Vagina (tissue), 2 donors: ENCODE measurements at places on chromosomes 5 and 9. TPM values are rescaled to one million over a fixed set of nuclear protein-coding genes. Genes with fewer than 3 reads are reported as not detected.

DNA sequence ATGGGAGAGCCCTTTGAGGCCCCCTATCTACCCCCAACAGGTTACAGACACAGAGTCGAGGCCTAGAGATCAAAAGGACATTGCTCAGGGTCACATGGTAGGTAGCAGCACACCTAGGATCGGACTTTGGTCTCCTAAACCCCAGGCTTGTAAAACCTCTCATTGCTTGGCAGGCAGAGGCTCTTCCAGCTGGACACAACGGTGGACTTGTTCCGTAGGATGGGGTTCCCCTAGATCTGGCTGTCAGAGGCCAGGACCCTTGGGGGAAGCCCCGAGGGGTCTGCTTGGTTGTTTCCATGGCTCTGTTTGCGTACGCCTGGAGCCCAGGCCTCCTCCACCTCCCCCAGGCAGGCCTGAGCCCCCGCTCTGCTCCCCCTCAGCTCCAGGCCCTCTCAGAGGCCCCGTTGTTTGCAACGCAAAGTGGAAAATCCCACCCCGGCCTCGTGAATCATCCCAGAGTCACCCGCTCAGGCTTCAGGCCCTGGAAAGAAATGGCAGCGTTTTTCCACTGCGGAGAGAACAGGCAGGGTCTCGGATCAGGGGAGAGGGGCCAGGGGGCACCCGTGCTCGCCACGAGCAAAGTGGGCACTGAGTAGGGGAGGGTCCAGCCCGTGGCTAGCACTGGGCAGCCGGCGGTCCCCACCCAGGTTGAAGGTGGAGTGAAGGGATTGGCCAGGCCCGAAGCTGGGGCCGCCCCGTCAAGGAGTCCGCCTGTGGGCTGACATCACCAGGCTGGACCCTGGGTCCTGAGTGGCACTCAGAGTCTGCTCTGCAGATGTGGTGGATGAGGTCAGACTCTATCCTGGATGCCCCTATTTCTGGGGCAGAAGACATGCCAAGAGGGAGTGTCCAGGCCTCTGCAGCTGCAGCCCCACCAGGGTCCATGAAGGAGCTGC, 19.8 kb downstream of the COL27A1 start:
- peak overlapping the region; percentile 88 for H3K27ac ChIP-seq
- no peaks in the 10 kb centered on the region for H3K27me3 ChIP-seq
- no peak overlapping the region for H3K4me3 ChIP-seq
- H3K36me3 ChIP-seq: no peaks in the 10 kb centered on the region
- no peak for DNase-seq

DNA sequence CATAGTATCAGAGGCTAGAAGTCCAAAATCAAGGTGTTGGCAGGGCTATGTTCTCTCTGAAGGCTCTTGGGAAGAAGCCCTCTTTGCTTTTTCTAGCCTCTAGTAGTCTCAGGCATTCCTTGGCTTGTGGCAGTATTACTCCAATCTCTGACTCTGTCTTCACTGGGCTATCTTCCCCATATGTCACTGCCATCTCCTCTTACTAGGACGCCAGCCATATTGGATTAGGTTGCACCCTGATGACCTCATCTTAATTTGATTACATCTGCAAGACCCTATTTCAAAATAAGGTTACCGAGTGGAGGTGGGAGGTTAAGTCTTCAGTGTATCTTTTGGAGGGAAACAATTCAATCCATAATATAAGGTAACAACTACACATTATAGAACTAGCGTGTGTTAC, 21.3 kb upstream of the EBF1 start:
- no peak overlapping the region for H3K27ac ChIP-seq
- no peaks in the 10 kb centered on the region for H3K27me3 ChIP-seq
- no peaks in the 10 kb centered on the region for H3K36me3 ChIP-seq
- no peak for DNase-seq

- no peak overlapping the region for H3K27ac ChIP-seq
- DNase-seq: no peak
- H3K36me3 ChIP-seq: no peaks in the 10 kb centered on the region
- no peaks in the 10 kb centered on the region for H3K27me3 ChIP-seq
- peaks cover 12% of the 10 kb centered on the region for H3K4me1 ChIP-seq
- H3K4me3 ChIP-seq: no peak overlapping the region
Measured at GRCh38 chr9:71924576-71924975, 13.1 kb downstream of the C9orf85 start.

DNA sequence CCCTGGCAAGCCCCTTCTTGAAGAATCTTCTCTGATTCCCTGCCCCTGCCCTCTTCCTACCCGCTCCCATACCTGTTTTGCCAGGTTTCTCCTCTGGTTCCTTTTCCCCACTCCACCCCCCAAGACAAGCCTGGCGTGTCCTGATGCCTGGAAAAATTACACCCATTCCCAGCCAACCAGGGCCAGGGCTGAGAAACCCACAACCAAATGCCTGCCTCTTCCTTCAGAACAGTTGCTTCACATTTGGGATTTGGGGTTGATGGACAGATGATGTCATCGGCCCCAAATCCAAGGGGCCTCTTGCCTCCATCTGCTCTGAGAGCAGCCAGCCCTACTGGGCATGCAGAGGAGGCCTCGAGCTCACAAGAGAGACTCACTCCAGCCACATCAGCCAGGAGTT, 8.8 kb upstream of the NEK6 start:
- H3K4me1 ChIP-seq: no peaks in the 10 kb centered on the region
- no peaks in the 10 kb centered on the region for H3K36me3 ChIP-seq
- H3K27me3 ChIP-seq: no peaks in the 10 kb centered on the region
- no peak overlapping the region for H3K4me3 ChIP-seq
- no peak overlapping the region for H3K27ac ChIP-seq

DNA sequence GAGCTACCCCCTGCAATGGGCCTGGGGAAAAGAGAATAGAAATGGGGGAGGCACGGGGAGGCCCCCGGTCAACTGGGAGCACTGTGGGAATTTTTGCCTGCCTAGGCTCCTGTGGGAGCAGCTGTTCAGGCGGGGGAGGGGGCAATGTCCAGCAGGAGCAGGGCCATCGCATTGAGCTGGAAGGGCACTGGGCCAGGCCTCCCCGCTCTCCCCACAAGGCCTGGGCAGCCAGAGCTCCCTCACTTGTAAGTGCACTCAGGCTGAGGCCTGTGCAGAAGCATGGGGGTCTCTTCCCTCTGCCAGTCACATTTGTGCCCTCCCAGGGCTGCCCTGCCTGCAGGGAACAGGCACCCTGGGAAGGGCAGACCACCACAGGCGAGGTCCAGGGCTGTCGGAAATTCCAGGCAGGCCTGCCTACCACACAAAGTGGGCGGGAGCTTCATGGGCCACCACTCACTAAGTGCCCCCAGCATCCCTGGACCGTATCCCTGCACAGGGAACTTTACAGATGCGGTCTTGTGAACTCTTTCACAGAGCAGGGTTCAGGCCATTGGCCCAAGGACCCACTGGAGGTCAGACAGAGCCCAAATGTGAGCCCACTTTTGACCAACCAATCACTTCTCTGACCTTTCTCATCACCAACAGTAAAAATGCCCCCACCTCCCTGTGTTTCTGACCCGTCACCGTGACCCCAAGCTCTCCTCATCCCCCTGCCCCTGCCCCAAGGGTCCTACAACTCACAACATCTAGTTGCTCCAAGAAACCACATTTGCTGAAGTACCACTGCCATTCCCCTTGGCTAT, 1.0 kb upstream of the CFAP157 start:
- no peaks in the 10 kb centered on the region for H3K27me3 ChIP-seq
- no peak overlapping the region for H3K27ac ChIP-seq
- DNase-seq: no peak
- no peaks in the 10 kb centered on the region for H3K4me1 ChIP-seq

- H3K4me1 ChIP-seq: no peaks in the 10 kb centered on the region
- H3K27me3 ChIP-seq: no peaks in the 10 kb centered on the region
- no peak for DNase-seq
Measured at GRCh38 chr5:135850671-135851070, 16.2 kb downstream of the SLC25A48 start.

DNA sequence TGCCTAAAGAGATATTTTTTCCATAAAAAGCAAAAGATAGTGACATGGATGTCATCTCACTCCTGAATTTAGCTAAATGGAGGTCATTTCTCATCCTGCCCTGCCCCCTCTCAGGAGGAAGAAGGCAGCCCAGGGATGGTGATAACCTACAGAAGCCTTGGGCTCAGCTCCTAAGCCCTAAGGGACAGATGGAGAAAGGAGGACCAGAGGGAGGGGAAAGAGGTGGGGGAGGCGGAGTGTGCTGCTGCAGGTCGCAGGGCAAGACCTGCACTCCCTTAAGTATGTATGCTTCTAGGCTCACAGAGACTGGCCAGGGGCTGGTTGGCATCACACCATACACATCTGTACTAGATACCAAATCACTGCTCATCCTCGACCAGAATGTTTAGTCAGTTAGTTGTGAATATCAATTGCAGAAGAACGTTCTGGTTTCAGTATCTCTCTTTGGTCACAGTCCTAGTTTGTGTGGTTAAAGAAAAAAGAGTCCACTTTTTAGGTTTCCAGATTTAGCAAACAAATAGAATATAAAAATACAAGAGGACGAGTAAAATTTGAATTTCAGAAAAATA, 18.4 kb upstream of the CDKN2AIPNL start:
- H3K4me3 ChIP-seq: no peak overlapping the region
- DNase-seq: no peak
- no peak overlapping the region for H3K27ac ChIP-seq
- H3K27me3 ChIP-seq: no peaks in the 10 kb centered on the region
- no peaks in the 10 kb centered on the region for H3K36me3 ChIP-seq

GRCh38 chr9:91776409-91777291, 173.4 kb downstream of the ROR2 start:
- DNase-seq: no peak
- no peaks in the 10 kb centered on the region for H3K27me3 ChIP-seq
- H3K36me3 ChIP-seq: no peaks in the 10 kb centered on the region
- H3K4me3 ChIP-seq: no peak overlapping the region

DNA sequence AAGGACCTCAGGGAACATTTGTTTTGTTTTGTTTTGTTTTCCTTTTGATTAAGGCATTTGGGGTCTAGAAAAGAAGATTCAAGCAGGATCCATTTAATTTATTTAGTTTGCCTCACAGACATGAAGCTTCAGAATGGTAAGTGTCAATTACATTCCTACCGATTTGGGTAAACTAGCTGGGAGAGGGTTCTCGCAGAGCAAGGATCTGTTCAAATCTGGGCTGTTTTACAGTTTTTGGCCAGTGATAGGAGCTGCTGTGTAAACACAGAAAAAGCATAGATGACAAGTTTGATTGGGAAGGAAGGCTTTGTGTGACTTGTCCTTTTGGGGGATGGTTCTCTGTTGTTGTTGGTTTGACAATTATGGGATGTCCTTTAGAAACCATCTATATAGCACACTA, 470.3 kb upstream of the WWC1 start:
- peak overlapping the region; percentile 10 for H3K4me3 ChIP-seq
- no peaks in the 10 kb centered on the region for H3K4me1 ChIP-seq
- H3K27me3 ChIP-seq: no peaks in the 10 kb centered on the region
- H3K27ac ChIP-seq: peak overlapping the region; percentile 34

DNA sequence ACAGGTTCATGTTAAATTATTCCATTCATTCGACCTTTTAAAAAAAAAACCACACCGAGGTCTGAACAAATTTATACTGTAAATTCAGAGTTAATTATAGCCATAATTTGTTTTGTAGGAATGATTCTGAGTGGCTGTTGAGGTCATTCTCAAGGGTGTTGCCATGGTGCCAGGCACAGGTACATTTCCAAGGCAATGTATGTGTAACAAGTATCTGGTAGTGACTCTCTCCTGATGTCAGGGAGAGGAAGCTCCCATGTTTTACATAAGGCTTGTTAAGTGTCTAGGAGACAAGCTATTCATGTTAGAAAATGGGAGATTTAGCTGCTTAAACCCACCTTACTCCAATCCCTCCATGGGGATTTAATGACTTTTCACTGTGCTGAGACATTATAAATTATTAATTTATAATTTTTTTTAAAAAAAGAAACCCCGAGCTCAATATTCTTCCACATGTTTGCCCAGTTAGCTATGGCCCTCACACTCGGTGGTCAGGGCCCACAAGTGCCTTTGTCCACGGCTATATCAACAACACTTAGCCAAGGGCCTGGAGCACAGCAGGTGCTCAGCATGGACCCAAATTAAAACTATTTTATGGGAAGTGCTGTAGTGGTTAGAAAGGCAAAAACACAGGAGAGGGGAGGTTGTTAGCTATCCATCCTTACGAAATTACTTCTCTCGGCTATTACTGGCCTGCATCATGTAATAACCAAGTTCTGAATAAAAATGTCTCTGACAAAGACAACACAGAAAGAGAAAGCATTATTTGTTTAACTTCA, 154.6 kb upstream of the GNA14 start:
- no peaks in the 10 kb centered on the region for H3K36me3 ChIP-seq
- no peaks in the 10 kb centered on the region for H3K27me3 ChIP-seq
- no peak overlapping the region for H3K27ac ChIP-seq
- no peak for DNase-seq
- H3K4me3 ChIP-seq: no peak overlapping the region

DNA sequence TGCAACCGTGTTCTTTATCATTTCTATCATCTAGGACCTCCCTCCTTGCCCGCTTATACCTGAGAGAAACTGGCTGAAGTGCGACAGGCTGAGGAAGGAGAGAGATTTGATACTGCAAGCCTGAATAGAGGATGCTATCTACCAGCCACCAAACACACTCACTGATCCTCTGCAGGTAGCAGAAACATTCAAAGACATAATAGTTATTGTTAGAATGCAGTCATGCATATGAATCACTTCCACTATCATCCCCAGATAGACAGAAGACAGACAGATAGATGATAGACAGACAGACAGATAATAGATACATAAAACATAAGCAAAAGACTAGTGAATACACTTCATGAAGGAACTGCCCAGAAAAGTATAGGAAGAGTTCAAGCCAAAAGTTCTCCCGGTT, 32.9 kb downstream of the FAM81B start:
- DNase-seq: no peak
- no peaks in the 10 kb centered on the region for H3K27me3 ChIP-seq
- no peaks in the 10 kb centered on the region for H3K4me1 ChIP-seq
- no peaks in the 10 kb centered on the region for H3K36me3 ChIP-seq
- H3K4me3 ChIP-seq: no peak overlapping the region

GRCh38 chr9:103942651-103943050, 151.5 kb upstream of the SMC2 start:
- H3K27ac ChIP-seq: no peak overlapping the region
- DNase-seq: no peak
- H3K36me3 ChIP-seq: no peaks in the 10 kb centered on the region
- no peak overlapping the region for H3K4me3 ChIP-seq
- H3K4me1 ChIP-seq: no peaks in the 10 kb centered on the region

- H3K4me3 ChIP-seq: no peak overlapping the region
- H3K27me3 ChIP-seq: no peaks in the 10 kb centered on the region
- no peaks in the 10 kb centered on the region for H3K36me3 ChIP-seq
- H3K4me1 ChIP-seq: no peaks in the 10 kb centered on the region
Measured at GRCh38 chr5:158354958-158355357, 496.0 kb upstream of the CLINT1 start.

- H3K36me3 ChIP-seq: no peaks in the 10 kb centered on the region
- no peaks in the 10 kb centered on the region for H3K4me1 ChIP-seq
- H3K27ac ChIP-seq: no peak overlapping the region
- H3K4me3 ChIP-seq: no peak overlapping the region
Measured at GRCh38 chr5:167254132-167254531, 1037.3 kb upstream of the WWC1 start.

- no peaks in the 10 kb centered on the region for H3K36me3 ChIP-seq
- no peak overlapping the region for H3K27ac ChIP-seq
- H3K4me1 ChIP-seq: peaks cover 19% of the 10 kb centered on the region
- H3K4me3 ChIP-seq: no peak overlapping the region
- H3K27me3 ChIP-seq: no peaks in the 10 kb centered on the region
- DNase-seq: no peak
Measured at GRCh38 chr5:88263349-88263748, 5.3 kb downstream of the TMEM161B start.

Gene NOXA1
- total RNA-seq: 2.9 TPM

Gene IL3
- not detected for total RNA-seq

Gene PARP8
- total RNA-seq: 48.4 TPM

Gene KCNN2
- total RNA-seq: 3.4 TPM

Gene ACOT12
- total RNA-seq: not detected

Gene PCDHGB6
- total RNA-seq: 12.5 TPM
